ENCODE measurements at places on chromosomes 1 and 21.

DNA sequence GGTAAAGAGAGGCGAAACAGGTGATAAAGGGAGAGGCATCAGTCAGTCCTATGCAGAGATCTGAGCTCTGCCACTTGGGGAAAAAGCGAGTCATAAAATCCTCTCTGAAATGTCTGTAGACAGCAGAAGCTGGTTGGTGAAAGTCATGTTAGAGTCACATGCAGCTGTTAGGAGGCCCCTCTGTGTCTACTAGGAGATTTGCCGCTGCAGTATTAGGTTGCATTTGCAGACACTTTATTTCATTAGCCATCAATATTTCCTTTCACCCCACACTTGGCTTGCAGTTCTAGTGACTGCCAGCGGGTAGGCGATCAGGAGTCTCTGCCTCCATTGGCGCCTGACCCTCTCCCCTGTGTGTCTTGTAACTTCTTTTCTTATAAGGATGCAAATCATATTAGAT is 16.2 kb downstream of the ATP1A4 start:
- no peak for DNase-seq

- no peak for DNase-seq
Measured at GRCh38 chr21:37915941-37916309, 332 bp downstream of the KCNJ6 start.

DNA sequence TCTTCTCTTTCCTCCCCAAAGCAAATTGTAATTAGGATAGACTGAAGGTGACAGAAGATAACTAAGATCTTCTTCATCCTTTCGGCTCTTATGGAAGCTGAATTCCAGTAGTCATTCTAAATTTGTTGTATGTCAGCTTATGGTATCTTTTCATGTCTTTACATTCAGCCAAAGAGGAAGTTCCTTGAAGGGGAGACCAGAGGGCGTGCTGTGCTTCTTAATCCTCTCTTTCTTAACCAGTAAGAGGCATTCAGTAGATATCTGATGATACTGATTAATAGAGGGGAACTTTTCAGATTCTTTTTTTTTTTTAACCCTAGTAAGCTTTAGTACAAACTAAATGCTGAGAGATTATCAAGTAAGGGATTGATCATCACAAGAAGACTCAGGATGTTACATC is 102.3 kb downstream of the OSBPL9 start:
- DNase-seq = no peak

DNA sequence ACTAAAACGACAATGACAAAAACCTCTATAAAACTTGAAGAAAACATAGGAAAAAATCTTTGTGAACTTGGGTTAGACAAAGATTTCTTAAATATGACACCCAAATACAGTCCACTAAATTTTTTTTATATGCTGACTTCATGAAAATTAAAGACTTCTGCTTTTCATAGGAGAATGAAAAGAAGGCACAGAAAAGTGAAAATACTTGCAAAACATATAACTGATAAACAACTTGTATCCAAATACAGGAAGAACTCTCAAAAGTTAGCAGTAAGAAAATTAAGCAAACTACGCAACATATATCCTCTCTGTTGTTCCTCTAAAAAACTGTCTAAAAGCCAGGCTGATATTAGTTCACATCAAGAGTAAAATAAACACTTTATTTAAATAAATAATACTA is 53.6 kb downstream of the KIFAP3 start:
- no peak for DNase-seq

DNA sequence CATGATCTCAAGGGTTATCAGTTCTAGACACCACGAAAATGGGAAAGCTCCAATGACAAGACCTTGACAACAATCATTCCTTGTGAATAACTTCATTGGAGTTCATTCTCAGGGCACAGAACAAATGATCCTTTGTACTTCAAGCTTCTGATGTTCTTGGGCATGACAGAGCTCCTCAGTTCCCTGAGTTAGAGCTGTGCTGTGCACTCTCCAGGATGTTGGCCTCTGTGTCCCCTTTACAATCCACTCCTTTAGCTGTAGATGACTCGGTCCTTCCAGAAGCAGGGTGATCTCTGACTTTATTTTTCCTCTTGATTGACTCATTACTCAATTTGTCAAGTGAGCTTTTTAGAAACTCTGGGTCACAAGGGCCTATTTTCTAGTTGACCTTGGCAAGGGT is 3.9 kb upstream of the FAM78B start:
- no peak for DNase-seq

DNA sequence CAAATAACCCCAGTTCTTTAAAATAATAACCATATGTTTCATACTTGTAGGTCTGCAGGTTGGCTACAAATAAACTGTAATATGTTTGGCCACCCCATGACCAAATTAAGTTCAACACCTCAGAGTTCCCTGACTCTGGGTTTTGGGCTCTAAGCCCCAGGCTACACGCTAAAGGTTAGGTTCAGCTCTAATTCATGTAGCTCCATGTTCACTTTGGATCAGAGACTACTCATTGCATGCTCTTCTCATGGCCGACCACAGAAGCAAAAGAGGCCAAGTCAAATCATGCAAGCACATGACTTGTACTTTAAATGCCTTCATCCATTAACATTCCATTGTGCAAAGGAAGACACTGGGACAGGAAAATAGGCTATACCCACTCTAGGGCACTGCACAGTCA is 66.2 kb downstream of the MRPL39 start:
- no peak for DNase-seq

- no peak for DNase-seq
Measured at GRCh38 chr1:219088778-219089557, 84.7 kb upstream of the LYPLAL1 start.

DNA sequence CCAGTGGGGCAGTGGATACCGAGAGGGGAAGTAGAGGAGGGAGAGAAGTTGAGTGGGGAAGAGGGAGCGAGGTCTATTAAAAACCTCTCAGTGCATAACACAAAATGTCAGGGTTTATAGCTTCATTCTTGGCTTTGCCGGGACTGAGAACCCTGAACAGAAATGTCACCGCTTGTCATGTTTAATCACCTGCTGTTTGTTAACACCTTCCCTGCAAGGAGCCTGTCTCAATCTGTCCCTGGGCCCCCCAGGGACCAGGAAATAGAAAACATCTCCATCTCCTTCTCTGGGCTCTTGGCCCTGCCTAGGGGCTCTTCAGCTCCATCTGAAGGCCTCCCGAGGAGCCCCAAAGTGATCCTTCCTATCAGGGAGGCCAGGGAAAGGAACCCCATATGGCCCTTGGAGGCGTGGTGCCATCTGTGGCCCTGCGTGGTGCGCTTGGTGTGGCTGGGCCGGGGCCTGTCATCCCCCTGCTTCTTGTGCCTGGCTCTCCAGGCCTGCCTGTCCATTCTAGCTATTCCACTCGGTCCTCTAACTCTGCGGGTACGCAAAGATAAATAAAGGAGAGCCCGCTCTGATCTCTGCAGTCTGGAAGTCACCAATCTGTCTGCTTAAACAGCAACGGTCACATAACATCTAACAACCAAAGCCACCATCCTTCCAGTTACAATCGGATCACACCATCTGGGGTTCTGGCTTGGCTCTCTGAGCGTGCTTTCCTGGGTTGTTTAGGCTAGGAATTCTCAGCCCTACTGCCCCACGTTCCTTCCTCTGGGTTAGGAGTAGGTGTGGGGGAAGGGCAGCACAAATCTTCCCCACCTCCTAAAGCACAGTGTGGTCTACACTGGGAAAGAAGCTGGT is 113.8 kb downstream of the CASZ1 start:
- no peak for DNase-seq

DNA sequence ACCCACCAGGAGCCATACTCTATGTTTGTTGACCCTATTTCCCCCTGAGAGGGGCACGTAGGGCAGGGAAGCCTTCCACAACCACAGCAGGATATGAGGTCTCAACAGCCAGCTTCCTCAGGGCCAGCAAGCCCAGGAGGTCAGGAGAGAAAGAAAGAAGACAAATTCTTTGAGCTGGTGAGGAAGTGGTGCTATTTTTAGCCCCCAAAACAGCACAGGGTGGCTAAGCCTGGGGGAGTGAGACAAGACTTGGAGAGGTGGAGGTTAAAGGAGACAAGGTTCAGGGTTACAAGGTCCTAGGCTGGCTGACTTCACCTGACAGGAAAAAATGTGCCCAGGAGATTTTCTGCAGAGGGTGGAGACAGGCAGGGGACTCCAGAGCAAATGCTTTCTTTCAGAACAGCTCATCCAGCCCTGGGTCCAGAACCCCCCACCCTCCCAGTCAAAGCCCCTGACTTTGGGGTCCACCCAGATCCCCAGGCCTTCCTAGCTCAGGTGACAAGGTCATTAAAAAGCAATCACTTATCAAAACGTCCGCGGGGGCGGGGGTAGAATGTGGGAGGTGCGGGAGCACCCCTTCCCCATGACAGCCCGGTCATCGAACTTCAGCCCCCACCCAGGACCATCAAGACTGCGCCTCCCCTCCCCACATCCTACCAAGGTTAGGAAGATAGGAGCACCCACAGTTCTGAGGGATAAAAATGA is 1.3 kb downstream of the SV2A start:
- no peak for DNase-seq

- no peak for DNase-seq
Measured at GRCh38 chr1:30885570-30886522, 22.7 kb downstream of the SDC3 start.

DNA sequence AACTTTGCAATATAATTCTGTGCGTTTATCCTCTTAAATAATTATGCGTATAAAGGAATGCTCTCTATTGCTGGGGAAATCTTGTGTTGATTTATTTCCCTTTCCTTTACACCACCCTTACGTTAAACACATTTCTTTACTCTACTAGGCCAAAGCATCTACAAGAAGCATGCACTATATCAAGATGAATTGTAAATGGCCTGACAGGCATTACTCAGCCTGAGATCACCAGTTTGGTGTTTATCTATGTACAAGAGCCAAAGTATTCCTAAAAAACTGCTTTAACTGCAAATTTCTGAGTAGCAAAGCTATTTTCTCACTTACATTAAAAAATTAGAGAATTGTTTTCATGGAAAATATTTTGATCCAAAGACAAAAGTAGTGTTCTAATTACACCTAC is 114.8 kb downstream of the TYW3 start:
- no peak for DNase-seq

DNA sequence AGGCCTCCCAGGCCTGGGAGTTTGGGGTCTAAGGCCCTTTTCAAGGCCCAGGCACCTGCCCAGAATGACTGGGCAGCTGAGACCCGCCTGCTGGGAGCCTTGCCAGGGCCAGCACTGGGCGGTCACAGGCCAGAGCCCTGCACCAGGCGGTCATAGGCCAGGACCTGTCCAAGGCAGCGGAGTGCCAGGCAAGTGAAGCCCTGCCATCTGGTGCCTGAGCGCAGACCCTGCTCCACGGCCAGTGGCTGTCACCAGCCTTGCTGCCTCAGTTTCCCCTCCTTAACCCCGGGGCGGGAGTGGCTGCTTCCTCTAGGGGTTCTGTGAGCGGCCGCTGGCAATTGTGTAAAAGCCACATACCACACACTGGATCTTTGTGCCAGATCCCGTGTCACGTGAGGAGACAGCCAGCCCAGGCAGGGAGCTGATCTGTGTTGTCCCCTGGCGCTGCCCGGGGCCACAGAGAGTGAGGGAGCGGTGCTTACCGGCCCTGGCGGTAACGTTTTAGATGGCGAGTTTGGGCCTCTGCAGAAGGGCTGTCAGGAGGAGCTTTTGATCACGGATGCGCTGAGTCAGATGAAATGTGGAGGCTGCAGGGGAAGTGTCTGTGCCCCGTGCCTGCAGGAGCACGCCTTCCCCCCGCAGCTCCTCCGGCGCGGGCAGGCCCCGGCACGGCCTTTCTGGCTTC is 4.6 kb downstream of the COL18A1 start:
- no peak for DNase-seq

GRCh38 chr1:41650028-41650880 is 165.8 kb upstream of the EDN2 start:
- no peak for DNase-seq

- DNase-seq = no peak
Measured at GRCh38 chr1:41894101-41894807, 24.5 kb downstream of the HIVEP3 start.

DNA sequence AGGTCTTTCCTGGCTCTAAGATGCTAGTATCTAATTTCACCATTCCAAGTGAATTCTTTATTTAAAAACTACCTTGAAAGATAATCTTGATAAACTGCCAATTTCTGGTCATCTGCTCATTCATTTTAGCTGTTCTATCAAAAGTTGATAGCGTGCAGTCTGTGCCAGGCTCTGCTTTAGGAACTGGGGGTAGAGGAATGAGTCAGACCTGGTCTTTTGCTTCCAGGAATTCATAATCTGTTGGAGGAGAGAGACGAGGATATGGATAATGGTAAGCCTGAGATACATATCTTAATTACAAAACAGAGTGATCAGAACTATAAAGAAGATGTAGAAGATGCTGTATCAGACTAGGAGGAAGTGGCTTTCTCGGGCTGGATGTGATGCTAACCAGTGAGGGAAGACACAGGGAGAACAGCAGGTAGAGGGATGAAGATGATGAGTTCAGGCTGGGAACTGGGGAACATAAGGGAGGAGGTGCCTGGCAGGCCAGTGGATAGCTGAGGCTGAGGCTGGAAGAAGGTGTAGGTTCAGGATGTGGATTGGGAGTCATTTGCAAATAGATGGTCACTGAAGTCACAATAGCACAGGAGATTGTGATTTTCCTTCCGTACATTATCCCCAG is 12.3 kb upstream of the PHC2 start:
- no peak for DNase-seq

GRCh38 chr21:32666258-32666657 is 54.1 kb upstream of the CFAP298 start:
- no peak for DNase-seq

GRCh38 chr1:240210026-240210425 is 118.3 kb downstream of the FMN2 start:
- no peak for DNase-seq

DNA sequence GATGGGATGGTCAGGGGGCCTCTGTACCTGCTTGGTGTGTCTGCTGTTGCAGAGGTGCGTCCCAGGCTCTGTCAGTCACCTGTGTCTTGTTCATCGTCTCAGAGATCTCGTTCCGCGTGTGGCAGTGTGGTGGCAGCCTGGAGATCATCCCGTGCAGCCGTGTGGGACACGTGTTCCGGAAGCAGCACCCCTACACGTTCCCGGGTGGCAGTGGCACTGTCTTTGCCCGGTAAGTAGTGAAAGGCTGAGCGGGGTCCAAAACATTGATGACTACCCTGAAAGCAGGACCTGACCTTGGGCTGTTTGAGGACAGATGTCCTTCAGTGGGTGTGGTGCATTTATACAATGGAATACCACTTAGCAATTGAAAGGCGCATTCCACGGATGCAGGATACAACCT is 171.0 kb downstream of the PGBD5 start:
- DNase-seq = no peak

- DNase-seq = no peak
Measured at GRCh38 chr1:84742653-84743052, 52.4 kb upstream of the SSX2IP start.

GRCh38 chr1:22171951-22172715 is 29.2 kb upstream of the WNT4 start:
- no peak for DNase-seq

GRCh38 chr1:67939942-67940341 is 106.7 kb upstream of the GNG12 start:
- no peak for DNase-seq

DNA sequence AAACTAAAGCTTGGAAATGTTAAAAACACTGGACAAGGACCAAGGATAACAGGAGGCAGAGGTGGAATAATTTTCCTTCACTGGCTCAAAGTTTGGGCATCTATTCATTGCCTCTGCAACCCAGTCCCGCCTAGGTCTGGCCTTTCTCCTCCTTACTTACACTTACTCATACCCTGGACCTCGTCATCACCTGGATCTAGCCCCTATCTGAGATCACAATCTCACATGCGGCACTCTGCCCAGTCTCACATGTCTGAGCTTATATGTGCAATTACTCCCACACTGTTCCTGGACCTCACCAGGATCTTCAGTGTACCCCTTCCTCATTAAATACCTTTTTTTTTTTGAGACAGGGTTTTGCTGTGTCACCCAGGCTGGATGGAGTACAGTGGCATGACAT is 37.6 kb downstream of the NVL start:
- no peak for DNase-seq

Measured in GM12892 (cell line).